ENCODE measurements at places on chromosomes 12 and 14. TPM values are rescaled to one million over a fixed set of nuclear protein-coding genes. Genes with fewer than 3 reads are reported as not detected.

- no peak for DNase-seq
Measured at GRCh38 chr12:19674437-19674836, 235.1 kb downstream of the AEBP2 start.

The ARG2 gene
- total RNA-seq = 0.62 TPM

DNA sequence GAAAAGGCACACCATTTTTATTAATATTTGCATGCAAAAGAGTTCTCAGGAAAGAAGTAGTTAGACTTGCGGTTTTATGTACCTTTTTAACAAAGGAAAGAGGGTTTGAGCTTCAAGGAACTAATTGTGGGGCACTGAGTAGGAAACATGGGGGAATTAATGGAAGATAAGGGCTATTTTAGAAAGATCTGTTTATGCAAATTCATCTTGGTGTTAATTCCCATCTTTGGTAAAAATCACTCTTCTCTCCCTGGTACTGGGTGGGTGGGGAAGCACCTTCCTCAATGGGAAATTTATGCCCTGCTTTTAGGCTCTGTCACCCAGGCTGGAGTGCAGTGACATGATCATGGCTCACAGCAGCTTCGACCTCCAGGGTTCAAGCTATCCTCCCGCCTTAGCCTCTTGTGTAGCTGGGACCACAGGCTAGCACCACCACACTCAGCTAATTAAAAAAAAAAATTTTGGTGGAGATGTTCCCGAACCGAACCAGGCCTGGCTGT is 30.1 kb upstream of the RESF1 start:
- DNase-seq = no peak

GRCh38 chr14:95190346-95190840 is 33.1 kb upstream of the DICER1 start:
- DNase-seq = no peak
